LHCN-M2 (cell line): ENCODE measurements at places on chromosomes 16 and 17.

DNA sequence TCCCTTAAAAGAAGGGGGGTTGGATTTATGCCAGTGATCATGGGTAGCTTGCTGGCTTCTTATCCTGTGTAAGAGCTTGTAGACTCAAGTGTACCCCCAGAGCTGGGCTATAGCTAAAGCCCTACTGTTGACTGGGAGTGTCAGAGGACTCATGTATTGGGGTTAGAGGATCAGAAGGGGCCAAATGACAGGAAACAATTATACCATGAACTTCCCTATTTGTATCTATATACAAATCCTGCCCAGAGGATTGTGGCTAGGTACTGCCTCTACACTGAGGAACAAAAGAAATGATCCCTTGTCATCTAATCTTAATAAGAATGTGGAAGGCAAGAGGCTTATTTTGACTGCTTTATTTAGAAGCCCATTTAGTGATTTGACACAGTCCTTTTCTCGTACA lies 14.3 kb downstream of the ZP2 start:
- no peak for DNase-seq

- DNase-seq, result no peak
Observed at GRCh38 chr16:86039606-86040005, 140.6 kb downstream of the IRF8 start.

- DNase-seq, result no peak
Observed at GRCh38 chr17:77924757-77925336, 33.7 kb upstream of the TNRC6C start.

- peak; percentile 13 for DNase-seq
Observed at GRCh38 chr16:351804-352520, 561 bp downstream of the AXIN1 start.

DNA sequence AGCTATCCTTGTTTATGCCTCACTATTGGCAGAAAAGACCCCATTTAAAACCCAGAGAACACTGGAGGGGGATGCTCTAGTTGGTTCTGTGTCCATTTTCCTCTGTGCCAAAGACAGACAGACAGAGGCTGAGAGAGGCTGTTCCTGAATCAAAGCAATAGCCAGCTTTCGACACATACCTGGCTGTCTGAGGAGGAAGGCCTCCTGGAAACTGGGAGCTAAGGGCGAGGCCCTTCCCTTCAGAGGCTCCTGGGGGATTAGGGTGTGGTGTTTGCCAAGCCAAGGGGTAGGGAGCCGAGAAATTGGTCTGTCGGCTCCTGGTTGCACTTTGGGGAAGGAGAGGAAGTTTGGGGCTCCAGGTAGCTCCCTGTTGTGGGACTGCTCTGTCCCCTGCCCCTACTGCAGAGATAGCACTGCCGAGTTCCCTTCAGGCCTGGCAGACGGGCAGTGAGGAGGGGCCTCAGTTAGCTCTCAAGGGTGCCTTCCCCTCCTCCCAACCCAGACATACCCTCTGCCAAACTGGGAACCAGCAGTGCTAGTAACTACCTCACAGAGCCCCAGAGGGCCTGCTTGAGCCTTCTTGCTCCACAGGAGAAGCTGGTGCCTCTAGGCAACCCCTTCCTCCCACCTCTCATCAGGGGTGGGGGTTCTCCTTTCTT lies 56.1 kb downstream of the IGF2BP1 start:
- no peak for DNase-seq

DNA sequence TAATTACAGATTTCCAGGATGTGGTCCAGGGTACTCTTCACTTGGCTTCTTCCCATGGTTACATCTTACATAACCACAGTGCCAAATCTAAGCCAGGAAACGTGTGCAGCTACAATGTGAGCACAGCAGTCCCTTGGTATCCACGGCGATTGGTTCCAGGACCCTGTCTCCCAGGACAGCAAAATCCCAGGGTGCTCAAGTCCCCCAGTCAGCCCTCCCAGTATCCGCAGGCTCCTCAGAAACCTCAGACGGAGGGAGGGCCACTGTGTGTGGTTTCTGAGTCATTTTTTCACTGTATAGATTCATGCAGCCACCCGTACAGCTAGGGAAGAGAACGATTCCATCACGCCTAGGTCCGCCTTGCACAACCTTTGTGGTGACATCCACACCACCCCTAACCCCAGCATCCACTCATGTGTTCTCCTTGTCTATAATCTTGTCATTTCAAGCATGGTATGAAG lies 11.1 kb upstream of the ATP2C2 start:
- peak; percentile 39 for DNase-seq

DNA sequence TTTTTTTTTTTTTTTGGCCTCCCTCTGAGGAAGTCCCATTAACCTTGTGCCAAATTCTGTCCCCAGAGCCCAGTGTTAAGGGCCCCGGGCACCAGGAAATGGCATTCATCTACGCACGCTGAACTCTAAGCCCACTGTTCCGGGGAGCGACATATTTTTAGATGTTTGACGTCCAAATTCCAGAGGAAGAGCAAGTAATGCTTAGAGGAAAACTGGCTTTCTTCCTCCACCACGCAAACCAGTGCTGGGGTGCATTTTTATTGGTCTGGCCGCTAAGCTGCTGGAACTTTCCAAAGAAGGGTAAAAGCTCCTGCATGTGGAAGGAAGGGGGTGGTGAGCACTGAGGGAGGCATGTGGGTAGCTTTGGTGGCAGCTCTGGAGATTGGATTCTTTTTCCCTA lies 8.3 kb downstream of the WFDC1 start:
- DNase-seq, result no peak

GRCh38 chr17:56475116-56475515 lies 118.4 kb upstream of the NOG start:
- DNase-seq, result no peak
